ENCODE measurements at places on chromosomes 12 and 14.

GRCh38 chr12:61530456-61530855 lies 729.7 kb upstream of the USP15 start:
- no peak for DNase-seq

DNA sequence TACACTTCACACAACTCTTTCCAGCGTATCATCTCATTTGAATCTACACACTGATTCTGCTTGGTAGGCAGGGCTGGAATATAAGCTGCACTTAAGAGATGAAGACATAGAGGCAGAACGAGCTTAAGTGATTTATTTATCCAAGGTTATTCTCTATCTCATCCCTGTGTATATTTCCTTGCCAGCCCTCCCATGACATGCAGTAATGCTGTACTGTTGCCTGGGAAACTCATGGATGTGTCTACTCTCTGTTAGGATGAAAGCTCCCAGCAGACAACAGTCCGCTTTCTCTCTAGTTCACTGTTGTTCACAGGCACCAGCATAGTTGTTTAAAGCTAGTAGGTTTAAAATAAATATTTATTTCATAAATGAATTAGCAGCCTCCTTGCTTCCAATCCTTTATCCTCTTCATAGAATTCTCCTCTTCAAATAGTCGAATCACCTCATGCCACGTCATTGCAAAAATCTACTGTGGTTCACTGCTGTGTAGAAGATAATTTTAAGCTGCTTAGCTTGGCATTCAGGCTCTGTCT lies 25.4 kb downstream of the FGF6 start:
- DNase-seq = no peak

- no peak for DNase-seq
These were observed 180.2 kb downstream of the CRADD start for GRCh38 chr12:93857279-93857938.

GRCh38 chr14:105850853-105851581 lies 324.6 kb downstream of the TMEM121 start:
- no peak for DNase-seq

- no peak for DNase-seq
These were observed 115.3 kb upstream of the PLEKHA5 start for GRCh38 chr12:19014240-19014639.

Data from NCI-H1436 treated with DMSO at 0.1 percent for 48 hours (cell line).